ENCODE measurements at places on chromosomes 3 and 15.
A peak's percentile ranks its signal among the peaks of the same experiment; 100 is the strongest.

GRCh38 chr3:396293-396692, 199.7 kb downstream of the CHL1 start:
- no peak for DNase-seq

- DNase-seq, result no peak
Measured at GRCh38 chr3:177190756-177191681, 6.3 kb downstream of the TBL1XR1 start.

- no peak for DNase-seq
Measured at GRCh38 chr15:50298340-50298739, 32.8 kb upstream of the HDC start.

GRCh38 chr3:194711913-194712312, 26.2 kb downstream of the FAM43A start:
- no peak for DNase-seq

DNA sequence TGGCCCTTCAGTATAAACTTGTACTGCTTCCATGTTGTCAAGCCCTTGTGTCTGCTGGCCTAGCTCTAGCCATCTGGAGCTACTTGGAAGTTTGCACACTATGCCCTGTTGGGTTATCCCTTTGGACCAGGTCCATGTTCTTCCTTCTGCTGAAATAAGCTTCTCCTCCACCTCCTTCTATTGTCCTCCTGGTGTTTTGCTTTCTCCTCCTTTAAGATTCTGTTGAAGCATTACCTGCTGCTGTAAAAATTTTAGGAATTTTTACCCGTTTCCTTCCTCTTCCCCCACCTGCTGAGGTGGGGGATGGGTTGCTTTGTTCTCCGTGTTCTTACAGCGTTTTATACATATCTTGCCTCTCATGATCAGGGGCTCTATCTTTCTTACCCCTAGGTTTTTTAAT, 51.7 kb downstream of the SH3GL3 start:
- DNase-seq, result no peak

DNA sequence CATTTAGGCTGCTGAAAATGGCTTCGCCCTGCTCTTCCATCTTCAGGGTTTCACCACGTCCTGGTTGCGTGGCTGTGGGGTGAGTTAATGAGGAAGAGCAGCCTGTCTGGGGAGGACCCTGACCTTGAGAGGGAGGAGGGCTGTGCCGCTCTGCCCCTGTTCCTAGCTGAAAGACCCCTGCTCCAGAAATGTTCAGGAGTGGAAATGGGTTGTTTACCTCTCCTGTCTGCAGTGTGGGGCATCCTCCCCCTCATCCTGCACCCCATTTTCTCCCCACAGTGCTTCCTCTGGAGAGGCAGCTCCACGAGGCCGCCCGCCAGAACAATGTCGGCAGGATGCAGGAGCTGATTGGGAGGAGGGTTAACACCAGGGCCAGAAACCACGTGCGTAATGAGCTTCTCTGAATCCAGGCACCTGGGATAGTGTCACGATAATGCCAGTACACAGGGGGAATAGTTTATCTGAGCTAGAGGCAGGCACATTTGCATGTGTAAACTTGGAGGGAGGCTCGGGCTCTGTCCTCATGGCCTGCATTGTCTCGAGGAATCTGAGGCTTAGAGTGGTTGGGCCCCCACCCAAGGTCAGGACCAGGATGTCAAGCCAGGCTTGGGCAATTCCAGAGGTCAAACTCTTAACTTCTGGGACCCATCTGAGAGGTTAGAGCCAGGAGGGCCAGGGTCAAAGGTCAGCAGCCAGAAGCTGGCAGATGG, 4.0 kb downstream of the ANKDD1A start:
- no peak for DNase-seq

DNA sequence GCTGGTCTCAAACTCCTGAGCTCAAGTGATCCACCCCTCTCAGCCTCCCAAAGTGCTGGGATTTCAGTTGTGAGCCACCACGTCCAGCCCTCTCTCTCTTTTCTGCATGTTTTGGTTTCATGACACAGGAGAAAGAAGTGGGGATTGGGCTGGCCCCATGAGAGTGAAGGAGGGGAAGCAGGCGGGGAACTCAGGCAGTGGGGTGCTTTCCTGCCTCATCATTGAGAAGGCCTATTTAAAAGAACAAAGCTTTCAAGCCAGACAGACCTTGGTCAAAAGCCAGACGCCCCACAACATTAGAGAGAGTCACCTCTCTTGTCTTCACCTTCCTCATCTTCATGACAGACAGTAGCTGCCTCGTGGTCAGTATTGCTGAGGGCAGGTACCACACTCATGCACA, 15.9 kb downstream of the PSTPIP1 start:
- DNase-seq, result no peak

- DNase-seq, result no peak
Measured at GRCh38 chr3:128763967-128764366, 38.0 kb downstream of the RAB7A start.

DNA sequence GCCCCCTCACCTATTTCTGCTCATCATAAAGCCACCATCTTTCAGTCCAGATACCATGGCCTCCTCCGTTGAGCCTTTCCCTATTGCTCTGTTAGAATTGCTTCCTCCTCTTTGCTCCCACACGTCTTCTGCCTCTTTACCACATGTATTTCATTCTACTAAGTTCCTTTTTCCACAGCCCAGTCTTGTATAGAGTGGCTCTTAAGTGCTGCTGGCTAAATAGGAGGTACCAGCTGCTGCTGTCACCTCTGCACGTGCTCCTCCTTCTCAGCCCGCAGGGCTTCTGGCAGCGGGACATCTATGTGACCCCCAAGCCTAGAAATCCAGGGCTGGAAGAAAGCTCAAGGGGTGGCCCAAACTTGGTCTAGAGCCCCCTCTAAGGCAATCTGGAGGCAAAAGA, 38.8 kb upstream of the PLXND1 start:
- DNase-seq, result no peak

DNA sequence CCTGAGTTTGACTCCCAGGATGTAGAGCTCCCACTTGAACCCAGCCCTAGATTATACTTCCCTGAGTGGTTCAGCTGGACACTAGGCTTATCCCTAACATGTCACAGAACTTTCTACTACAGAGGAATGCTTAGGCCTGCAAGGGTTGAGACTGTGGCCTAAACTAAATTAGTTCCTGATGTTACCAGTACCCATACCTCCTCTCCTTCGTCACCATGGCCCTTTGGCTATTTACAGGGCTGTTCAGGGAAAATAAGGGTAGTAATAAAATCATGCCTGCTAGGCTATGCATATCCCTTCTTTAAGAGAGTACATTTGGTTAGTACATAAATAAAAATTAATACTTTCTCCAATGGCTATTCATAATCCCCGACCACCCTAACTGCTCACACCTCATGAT, 356.4 kb upstream of the RASGRP1 start:
- no peak for DNase-seq

DNA sequence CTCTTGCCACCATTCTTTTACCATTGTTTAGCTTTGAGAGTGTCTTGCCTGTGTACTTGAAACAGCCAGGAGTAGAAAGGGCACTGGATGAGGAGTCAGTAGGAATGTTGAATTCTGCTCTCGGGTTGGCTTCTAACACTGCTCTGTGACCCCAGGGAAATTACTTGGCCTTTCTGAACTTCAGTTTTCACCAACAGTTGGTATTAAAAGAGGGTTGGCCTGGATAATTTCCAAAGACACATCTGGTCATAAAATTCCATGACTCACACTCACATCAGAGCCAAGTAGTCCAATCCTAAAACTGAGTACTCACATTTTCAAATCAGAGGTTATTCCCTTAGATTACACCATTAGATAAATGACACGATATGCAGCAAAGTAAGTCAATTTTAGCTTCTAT, 141.6 kb downstream of the ECT2 start:
- no peak for DNase-seq

- peak; percentile 19 for DNase-seq
Measured at GRCh38 chr3:42500091-42500490, 2.4 kb upstream of the VIPR1 start.

- DNase-seq, result peak; percentile 21
Measured at GRCh38 chr3:124034016-124034843, 42.3 kb upstream of the ROPN1 start.

GRCh38 chr3:14261229-14261628, 82.6 kb downstream of the LSM3 start:
- peak; percentile 82 for DNase-seq

DNA sequence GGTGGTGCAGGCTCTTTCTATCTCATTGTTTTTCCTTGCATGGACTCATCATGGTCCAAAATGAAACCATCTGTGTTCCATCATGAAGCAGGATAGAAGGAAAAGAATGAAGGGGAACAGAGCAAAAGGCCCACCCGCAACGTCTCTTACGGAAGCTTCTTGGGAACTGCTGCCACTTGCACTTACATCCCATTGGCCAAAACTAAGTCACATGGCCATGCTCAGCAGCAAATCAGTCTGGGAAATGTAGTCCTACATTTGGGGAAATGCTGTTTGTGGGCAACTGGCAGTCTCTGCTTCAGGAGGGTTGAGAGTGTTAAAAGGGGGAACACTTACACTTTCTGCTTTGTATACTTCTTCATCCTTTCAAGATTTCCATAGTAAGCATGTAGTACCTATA, 191.6 kb downstream of the SV2B start:
- no peak for DNase-seq

DNA sequence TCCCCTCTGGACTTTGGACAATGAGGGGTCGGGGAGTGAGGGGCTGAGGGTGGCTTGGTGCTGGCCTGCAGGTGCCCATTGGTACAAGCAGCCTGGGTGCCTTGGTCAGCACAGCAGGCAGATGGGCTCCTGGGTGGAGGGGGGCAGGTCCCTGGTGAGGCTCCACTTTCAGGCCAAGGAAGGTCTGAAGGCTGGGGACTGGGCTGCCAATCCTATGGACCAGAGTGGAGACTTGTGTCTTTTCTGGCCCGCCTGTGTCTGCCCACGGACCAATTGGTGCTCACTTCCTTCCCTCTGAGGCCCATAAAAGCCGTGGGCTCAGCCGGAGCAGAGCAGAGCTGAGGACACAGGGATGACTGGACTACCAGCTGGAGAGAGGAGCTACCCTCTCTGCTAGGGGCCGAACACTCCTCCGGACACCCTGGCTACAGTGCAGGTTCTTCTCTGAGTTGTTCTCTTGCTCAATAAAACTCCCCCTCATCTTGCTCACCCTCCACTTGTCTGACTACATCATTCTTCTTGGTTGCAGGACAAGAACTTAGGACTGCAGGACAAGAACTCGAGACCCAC, 31.9 kb upstream of the IREB2 start:
- DNase-seq, result no peak

DNA sequence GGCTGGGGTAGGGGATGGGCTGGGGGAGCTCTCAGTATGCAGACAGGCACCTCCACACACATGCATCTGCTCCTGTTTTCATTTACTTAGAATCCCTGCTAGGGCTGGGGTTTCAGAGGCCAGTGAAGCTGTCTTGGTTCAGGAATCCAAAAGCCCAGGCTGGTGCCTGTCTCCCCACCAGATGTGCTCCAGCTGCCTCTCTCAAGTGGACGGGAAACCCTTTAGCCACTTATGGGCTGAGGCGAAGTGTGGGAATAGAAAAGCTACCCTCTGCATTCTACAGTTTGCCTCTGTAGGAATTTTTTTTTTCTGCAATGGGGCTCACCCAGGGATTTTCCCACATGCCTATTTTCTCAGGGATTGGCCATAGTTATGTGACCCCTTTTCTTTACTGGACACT, 72.5 kb downstream of the ATP2B2 start:
- DNase-seq, result no peak

- no peak for DNase-seq
Measured at GRCh38 chr3:162034368-162034767, 537.8 kb downstream of the OTOL1 start.

DNA sequence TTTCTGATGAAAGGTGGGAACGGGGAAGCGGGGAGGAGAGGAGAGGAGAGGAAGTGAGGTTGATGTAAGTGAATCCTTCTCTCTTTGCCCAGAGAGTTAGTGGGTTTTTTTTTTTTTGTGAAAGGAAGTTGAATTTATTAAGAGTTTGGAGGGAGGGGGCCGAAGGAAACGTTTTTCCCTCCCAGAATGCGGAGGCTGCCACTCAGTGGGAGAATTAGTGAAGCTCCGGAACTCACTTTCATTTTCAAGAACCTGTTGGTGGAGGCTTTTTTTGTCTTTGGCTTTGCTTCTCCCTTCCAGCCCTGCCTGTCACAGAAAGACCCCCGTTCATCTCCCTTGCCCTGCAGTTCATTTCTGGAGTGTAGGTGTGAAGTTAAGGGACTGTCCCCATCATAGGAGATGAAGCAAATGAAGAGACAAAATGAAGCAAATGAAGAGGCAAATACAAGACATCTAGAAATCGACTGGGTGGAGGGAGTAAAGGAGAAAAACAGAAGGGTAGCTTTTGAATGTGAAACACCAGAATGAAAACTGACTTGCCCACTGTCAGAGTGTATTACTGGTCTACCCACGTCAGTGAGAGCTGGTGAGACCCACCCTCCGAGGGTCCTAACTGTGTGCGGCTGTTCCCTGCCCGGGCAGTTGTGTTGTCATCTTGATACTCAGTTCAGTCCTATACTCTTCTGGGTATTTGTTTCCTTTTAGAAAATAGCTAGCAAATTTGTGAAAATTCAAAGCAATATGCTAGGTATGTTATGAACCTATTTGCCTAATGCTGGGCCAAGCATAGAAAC, 91.5 kb downstream of the ITPR1 start:
- DNase-seq, result peak; percentile 37

- DNase-seq, result no peak
Measured at GRCh38 chr3:81765400-81765799, 4.0 kb upstream of the GBE1 start.

DNA sequence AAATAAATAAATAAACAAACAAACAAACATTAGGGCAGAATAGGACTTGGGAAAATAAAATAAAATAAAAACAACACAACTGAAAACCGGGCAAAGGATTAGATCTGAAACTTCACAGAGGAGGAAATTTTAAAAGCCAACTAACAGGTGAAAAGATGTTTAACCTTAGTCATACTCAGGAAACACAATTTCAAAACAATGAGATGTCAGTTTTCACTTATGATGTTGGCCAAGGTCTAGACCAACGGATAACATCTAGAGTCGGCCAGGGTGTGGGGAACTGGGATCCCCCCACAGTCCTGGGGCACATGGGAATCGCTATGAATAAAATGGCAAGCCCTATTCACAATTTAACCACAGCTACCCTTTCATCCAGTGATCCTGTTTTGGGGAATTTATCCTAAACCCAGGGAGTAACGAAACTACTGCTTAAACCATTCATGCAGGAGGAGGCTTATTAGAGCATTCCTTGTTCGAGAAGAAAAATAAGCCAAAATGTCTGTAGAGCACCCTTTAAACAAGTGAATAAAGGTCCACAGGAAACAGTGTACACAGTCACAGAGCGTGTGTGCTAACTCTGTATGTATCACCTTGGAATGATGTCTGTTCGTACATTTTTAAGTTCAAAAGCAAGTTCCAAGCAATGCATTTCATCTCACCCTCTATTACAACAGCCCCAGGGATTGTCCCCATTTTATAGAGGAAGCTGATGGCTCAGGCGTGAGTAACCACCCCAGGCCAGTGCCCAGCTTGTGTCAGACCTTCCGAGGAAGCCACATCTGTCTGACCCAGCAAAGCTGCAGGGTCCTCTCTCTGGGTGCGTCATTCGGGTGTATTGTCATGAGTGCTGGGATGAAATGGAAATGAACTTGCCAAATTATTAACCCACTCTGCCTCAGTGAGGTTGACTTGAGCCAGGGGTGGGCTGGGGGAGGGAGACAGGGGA, 6.3 kb upstream of the ANPEP start:
- DNase-seq, result no peak
